ENCODE measurements at places on chromosomes 1 and 21. TPM values are rescaled to one million over a fixed set of nuclear protein-coding genes. Genes with fewer than 3 reads are reported as not detected.
A peak's percentile ranks its signal among the peaks of the same experiment; 100 is the strongest.

- no peaks in the 10 kb centered on the region for H3K4me1 ChIP-seq
- H3K27ac ChIP-seq: no peak overlapping the region
- DNase-seq: no peak
- H3K27me3 ChIP-seq: no peaks in the 10 kb centered on the region
- H3K36me3 ChIP-seq: no peaks in the 10 kb centered on the region
Measured at GRCh38 chr1:78690516-78690915, 40.9 kb downstream of the IFI44 start.

- H3K27ac ChIP-seq: no peak overlapping the region
- no peaks in the 10 kb centered on the region for H3K4me1 ChIP-seq
- no peak for DNase-seq
- H3K27me3 ChIP-seq: no peaks in the 10 kb centered on the region
- H3K4me3 ChIP-seq: no peak overlapping the region
Measured at GRCh38 chr21:44425895-44426662, 29.2 kb upstream of the LRRC3 start.

GRCh38 chr1:178986204-178986603, 39.5 kb upstream of the FAM20B start:
- no peak overlapping the region for H3K27ac ChIP-seq
- no peaks in the 10 kb centered on the region for H3K27me3 ChIP-seq
- H3K36me3 ChIP-seq: no peaks in the 10 kb centered on the region
- DNase-seq: no peak

GRCh38 chr1:26471498-26472319, 531 bp upstream of the HMGN2 start:
- DNase-seq: peak; percentile 23
- peaks cover 18% of the 10 kb centered on the region for H3K36me3 ChIP-seq
- H3K4me1 ChIP-seq: peaks cover 34% of the 10 kb centered on the region
- no peak overlapping the region for H3K27ac ChIP-seq
- peak overlapping the region; percentile 69 for H3K4me3 ChIP-seq

- DNase-seq: no peak
- H3K27me3 ChIP-seq: no peaks in the 10 kb centered on the region
- H3K27ac ChIP-seq: no peak overlapping the region
- no peak overlapping the region for H3K4me3 ChIP-seq
Measured at GRCh38 chr1:170309389-170310013, 163.7 kb downstream of the NTMT2 start.

DNA sequence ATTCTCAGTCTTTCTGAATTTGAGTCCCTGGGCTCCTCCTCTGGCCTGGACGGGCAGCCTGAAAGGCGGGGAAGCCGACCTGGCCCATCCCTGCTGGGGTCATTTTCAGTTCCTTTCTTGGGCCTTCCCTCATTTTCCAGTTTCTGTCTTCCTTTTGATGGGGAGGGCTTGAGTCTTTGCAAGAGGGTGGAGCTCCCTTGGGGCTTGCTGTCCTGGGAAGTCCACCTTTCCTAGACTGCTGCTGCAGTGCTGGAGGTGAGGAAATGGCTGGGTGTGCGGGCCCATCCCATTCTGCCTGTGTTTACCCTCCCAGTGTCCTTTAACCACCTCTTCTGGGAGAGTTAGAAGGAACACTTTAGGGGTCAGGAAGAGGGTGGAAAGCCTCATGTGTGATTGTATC, 40.4 kb upstream of the SYNC start:
- H3K36me3 ChIP-seq: no peaks in the 10 kb centered on the region
- peaks cover 5% of the 10 kb centered on the region for H3K4me1 ChIP-seq
- peaks cover 10% of the 10 kb centered on the region for H3K27me3 ChIP-seq

- H3K36me3 ChIP-seq: peaks cover 7% of the 10 kb centered on the region
- H3K27me3 ChIP-seq: no peaks in the 10 kb centered on the region
- H3K4me1 ChIP-seq: peaks cover 52% of the 10 kb centered on the region
- H3K4me3 ChIP-seq: peak overlapping the region; percentile 92
- DNase-seq: no peak
Measured at GRCh38 chr1:6025269-6026094, 20.2 kb upstream of the KCNAB2 start.

GRCh38 chr1:68644504-68644903, 147.6 kb upstream of the DEPDC1 start:
- H3K4me3 ChIP-seq: no peak overlapping the region
- no peaks in the 10 kb centered on the region for H3K36me3 ChIP-seq
- H3K27ac ChIP-seq: no peak overlapping the region
- DNase-seq: no peak
- no peaks in the 10 kb centered on the region for H3K27me3 ChIP-seq

GRCh38 chr1:52306227-52307006, 59.6 kb downstream of the CC2D1B start:
- H3K36me3 ChIP-seq: no peaks in the 10 kb centered on the region
- H3K27ac ChIP-seq: no peak overlapping the region
- no peak for DNase-seq
- H3K4me3 ChIP-seq: no peak overlapping the region
- H3K4me1 ChIP-seq: no peaks in the 10 kb centered on the region
- H3K27me3 ChIP-seq: no peaks in the 10 kb centered on the region

DNA sequence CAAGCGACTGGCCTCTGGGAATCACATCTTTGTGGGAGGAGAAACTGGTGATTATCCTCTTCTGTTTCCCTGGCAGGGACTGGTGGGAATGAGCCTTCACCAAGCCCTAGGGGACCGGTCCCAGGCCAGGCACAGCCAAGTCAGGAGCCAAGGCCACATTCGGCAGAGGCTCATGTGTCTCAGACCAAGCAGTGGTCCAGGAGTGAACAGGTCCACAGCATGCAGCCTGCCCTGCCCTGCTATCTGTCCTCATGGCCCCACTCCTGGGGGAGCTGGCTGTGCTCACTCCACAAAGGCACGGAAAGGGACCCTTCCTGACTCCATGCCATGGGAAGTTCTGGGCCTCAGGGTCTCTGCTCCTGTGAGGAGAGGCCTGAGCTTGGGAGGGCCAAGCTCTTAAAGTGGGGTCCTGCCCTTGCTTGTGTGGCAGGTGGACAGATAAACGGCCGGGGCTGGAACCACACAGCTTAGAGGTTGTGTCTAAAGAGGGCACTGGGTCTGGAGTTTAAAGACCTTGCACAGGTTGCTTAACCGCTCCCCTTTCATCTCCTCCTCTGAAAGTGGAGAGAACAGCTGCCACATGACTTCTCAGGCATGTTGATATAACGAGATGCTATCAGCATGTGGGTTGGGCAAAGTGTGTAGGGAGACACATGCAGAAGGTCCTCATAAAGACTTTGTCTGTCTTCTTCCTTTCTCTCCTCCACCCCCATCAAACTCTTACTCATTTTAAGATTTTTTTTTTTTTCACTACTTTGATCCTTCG, 57.5 kb downstream of the CASQ2 start:
- H3K27ac ChIP-seq: no peak overlapping the region
- DNase-seq: no peak
- no peaks in the 10 kb centered on the region for H3K4me1 ChIP-seq
- no peak overlapping the region for H3K4me3 ChIP-seq
- H3K27me3 ChIP-seq: no peaks in the 10 kb centered on the region

DNA sequence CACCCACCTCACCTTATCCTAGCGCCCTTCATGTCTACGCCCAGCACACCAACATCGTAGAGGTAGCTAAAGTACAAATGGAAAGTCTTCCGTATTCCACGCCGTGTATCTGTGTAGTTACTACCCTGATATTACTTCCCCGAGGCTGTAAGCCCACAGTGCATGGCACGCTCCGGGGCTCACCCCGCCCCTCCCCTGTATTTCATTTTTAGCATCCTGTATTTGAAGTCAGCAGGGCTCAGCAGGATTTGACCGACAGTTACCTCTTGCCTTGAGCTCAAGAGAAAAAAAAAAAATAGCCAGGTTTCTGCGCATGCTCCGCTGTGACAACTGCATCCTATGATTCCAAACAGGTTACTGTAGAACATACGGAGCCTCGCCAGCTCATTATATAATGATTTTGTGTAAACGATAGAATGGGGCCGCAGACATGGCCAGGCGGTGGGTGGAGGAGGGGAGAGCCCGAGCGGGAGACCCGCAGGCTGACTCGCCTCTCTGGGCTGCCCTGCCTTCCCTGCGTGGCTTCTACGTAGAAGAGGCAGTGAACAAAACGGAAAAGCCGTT, 1.3 kb downstream of the ABCG1 start:
- H3K27me3 ChIP-seq: no peaks in the 10 kb centered on the region
- peak; percentile 70 for DNase-seq
- peak overlapping the region; percentile 83 for H3K4me3 ChIP-seq
- peak overlapping the region; percentile 86 for H3K27ac ChIP-seq

- H3K27ac ChIP-seq: no peak overlapping the region
- DNase-seq: no peak
- H3K27me3 ChIP-seq: no peaks in the 10 kb centered on the region
- H3K36me3 ChIP-seq: no peaks in the 10 kb centered on the region
- H3K4me1 ChIP-seq: peaks cover 25% of the 10 kb centered on the region
Measured at GRCh38 chr1:181014477-181015250, 8.0 kb downstream of the STX6 start.

GRCh38 chr1:219660666-219661463, 48.0 kb upstream of the ZC3H11B start:
- H3K27me3 ChIP-seq: no peaks in the 10 kb centered on the region
- no peak overlapping the region for H3K27ac ChIP-seq
- H3K36me3 ChIP-seq: no peaks in the 10 kb centered on the region
- no peak for DNase-seq
- H3K4me3 ChIP-seq: no peak overlapping the region

GRCh38 chr1:21531241-21531640, 22.0 kb downstream of the ALPL start:
- no peak for DNase-seq
- no peaks in the 10 kb centered on the region for H3K27me3 ChIP-seq
- H3K4me3 ChIP-seq: no peak overlapping the region
- H3K36me3 ChIP-seq: no peaks in the 10 kb centered on the region
- H3K27ac ChIP-seq: no peak overlapping the region

DNA sequence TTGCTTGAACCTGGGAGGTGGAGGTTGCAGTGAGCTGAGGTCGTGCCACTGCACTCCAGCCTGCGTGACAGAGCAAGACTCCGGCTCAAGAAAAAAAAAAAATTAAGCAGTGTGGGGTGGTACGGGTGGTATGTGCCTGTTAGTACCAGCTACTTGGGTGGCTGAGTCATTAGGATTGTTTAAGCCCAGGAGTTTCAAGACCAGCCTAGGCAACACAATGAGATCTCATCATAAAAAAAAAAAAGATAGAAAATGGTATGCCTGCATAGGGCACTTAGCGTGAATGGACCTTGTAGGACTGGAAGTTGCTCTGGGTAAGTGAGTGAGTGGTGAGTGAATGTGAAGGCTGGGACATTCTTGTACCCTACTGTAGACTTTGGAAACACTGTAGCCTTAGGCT, 37.0 kb downstream of the TBCE start:
- no peak overlapping the region for H3K4me3 ChIP-seq
- no peaks in the 10 kb centered on the region for H3K27me3 ChIP-seq
- H3K4me1 ChIP-seq: no peaks in the 10 kb centered on the region
- H3K36me3 ChIP-seq: no peaks in the 10 kb centered on the region
- DNase-seq: no peak
- H3K27ac ChIP-seq: no peak overlapping the region

GRCh38 chr1:89953131-89953626, 41.7 kb upstream of the ZNF326 start:
- no peak overlapping the region for H3K4me3 ChIP-seq
- H3K4me1 ChIP-seq: peaks cover 12% of the 10 kb centered on the region
- no peaks in the 10 kb centered on the region for H3K36me3 ChIP-seq
- H3K27me3 ChIP-seq: no peaks in the 10 kb centered on the region
- no peak for DNase-seq

DNA sequence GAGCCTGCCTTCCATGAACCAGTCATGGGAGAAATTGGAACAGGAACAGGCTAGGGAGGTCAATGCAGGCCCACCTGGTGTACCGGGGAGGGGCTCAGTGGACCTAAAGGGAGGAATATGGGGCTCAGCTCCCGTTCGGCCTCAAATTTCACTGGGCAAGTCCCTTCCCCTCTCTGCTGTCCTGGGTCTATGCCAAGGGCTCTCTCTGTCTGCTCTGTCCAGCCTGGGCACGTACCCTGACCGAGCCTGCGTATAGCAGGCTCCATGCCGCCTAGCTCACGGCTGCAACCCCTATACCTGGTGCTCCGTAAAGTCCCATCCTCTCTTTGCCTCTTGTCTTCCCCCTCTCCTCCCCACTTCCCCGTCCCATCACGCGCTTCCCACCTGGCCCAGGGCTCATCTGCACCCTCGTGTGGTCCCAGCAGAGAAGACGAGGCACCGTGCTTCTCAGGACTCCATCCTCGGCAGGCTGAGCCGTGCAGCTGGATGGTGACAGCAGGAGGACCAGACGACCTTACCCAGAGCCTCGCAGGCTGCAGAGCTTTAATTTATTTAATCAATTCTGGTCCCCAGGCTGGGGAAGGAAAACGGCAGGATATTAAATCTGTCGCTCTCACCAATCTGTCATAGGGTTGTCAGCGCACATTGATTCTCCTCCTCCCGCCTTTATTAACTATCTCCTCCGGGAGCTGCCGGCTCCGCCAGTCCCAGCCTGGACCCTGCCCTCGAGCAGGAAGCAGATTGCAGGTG, 25.0 kb upstream of the DISP3 start:
- no peak for DNase-seq
- H3K27me3 ChIP-seq: no peaks in the 10 kb centered on the region
- H3K4me3 ChIP-seq: no peak overlapping the region
- H3K4me1 ChIP-seq: peaks cover 17% of the 10 kb centered on the region

DNA sequence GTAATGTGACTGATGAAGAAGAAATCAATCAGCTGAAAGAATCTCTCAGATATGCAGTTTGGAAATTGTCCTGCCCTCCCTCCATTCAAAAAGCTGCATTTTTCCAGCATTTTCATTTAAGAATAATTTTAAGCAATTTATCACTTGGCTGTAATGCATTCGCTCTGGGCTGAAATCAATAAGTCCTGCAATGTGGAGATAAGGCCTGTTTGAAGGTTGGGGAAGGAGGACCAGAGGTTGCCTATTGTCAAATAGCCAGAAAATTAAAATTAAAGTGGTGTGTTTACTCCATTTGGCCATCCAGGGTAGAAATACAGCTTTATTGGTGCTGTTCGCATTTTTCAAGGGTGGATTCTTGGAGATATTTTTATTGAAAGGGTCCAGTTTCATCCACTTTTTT, 187.6 kb upstream of the NFIA start:
- no peak for DNase-seq
- H3K27me3 ChIP-seq: no peaks in the 10 kb centered on the region
- no peak overlapping the region for H3K4me3 ChIP-seq

- DNase-seq: no peak
- H3K27ac ChIP-seq: no peak overlapping the region
- no peaks in the 10 kb centered on the region for H3K36me3 ChIP-seq
- H3K4me1 ChIP-seq: no peaks in the 10 kb centered on the region
- H3K27me3 ChIP-seq: no peaks in the 10 kb centered on the region
- H3K4me3 ChIP-seq: no peak overlapping the region
Measured at GRCh38 chr1:159318784-159319551, 16.8 kb downstream of the FCER1A start.

The HEYL gene
- polyA plus RNA-seq: not detected

The CFHR1 gene
- not detected for polyA plus RNA-seq

The CRABP2 gene
- polyA plus RNA-seq: not detected

The OR2T27 gene
- polyA plus RNA-seq: not detected

The ASAP3 gene
- 0.62 TPM for polyA plus RNA-seq

The C4BPA gene
- not detected for polyA plus RNA-seq

The DMBX1 gene
- polyA plus RNA-seq: not detected

The MRPL9 gene
- polyA plus RNA-seq: 132 TPM

The MTOR gene
- polyA plus RNA-seq: 8.0 TPM

The ARHGEF16 gene
- 0.06 TPM for polyA plus RNA-seq

The NIT1 gene
- polyA plus RNA-seq: 16.7 TPM

The KCNJ15 gene
- polyA plus RNA-seq: not detected

The FRRS1 gene
- polyA plus RNA-seq: not detected

Measured in CD8-positive, alpha-beta memory T cell (primary cell).